ENCODE measurements at places on chromosomes 1 and 21.

- no peak for DNase-seq
Measured at GRCh38 chr1:182304218-182304617, 87.4 kb downstream of the GLUL start.

GRCh38 chr1:203901581-203901980, 40.2 kb downstream of the SNRPE start:
- no peak for DNase-seq

- DNase-seq: no peak
Measured at GRCh38 chr1:229272164-229273158, 1.6 kb downstream of the RAB4A start.

- no peak for DNase-seq
Measured at GRCh38 chr1:115648717-115649691, 7.2 kb downstream of the VANGL1 start.

DNA sequence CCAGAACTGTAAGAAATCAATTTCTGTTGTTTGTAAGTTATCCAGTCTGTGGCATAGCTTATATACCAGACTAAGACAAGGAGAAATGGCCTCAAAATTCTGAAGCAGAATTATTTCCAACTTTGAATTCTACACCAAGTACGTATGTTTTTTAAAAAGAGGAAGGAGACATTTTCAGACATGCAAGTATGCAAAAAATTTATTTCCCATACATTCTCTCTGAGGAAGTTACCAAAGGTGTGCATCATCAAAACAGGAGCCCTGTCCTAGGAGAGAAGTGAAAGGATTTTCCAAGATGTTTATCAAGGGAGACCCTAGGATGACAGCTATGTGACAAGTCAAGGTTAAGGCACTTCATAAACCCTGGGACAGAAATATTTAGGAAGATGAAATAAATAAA, 49.3 kb upstream of the RABGAP1L start:
- DNase-seq: no peak

- DNase-seq: no peak
Measured at GRCh38 chr1:145695821-145696629, 11.1 kb downstream of the PDZK1 start.

DNA sequence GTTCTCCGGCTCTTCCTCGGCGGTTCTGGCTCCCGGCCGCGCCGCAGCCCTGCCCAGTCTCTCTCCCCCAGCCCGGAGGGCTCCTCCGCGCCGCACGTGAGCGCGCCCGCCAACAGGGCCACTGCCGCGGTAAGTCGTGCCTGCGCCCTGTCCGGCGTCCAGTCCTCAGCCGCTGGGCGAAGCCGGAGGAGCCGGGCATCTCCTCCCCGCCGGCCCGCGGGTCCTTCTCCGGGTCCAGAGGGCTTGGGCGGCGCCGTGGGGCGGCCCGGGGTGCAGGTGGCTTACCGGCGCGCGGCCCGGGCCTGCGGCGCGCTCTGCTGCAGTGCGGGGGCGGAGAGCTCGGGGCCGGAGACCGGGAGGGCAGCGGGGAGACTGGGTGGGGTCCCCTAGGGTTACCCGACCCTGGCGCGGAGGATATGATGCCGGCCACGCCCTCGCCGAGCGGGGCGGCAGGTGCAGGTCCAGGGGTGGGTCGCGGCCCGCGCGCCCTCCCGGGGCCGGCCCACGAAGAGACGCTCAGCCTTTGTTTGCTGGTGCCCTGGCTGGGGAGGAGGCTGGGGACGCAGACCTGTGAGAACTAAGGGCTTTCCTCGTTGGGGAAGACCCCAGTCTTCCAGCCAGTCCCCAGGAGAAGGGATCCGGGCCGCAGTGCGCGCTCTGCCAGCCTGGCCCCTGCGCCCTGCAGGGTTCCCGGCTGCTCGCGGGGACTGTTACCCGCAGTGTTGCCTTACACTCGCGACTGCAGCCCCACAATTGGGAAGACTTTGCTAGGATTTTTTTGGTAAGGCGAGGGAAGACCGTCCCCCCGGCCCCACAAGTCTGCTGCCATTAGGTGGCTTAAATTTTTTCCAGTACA, at the start of gene DOP1B:
DOP1B (plus strand) TSS at position 10 of the 856 bp plus-strand sequence. CDS start 7,910 bp downstream, outside the sequence.
- no peak for DNase-seq

GRCh38 chr1:42689912-42690311, 7.7 kb downstream of the YBX1 start:
- DNase-seq: no peak

DNA sequence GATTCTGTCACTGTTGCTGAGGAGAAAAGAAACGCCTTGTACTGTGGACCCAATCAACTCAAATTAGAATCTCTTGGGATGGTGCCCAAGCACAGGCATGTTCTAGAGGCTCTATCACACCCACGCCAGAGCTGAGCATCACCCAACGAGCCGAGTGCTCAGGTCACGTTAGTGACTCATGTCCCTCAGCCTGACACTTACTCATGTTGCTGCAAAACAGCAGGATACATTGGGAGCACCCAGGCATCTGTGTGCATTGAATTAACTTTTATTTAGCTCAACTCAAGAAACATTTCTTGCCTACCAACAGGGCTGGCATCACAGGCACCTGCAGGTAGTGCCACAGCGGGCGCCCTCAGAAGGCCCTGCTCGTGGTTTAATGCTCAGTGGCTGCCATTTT, 149.8 kb downstream of the ETS2 start:
- no peak for DNase-seq

- DNase-seq: no peak
Measured at GRCh38 chr1:197731449-197731848, 43.8 kb downstream of the DENND1B start.

DNA sequence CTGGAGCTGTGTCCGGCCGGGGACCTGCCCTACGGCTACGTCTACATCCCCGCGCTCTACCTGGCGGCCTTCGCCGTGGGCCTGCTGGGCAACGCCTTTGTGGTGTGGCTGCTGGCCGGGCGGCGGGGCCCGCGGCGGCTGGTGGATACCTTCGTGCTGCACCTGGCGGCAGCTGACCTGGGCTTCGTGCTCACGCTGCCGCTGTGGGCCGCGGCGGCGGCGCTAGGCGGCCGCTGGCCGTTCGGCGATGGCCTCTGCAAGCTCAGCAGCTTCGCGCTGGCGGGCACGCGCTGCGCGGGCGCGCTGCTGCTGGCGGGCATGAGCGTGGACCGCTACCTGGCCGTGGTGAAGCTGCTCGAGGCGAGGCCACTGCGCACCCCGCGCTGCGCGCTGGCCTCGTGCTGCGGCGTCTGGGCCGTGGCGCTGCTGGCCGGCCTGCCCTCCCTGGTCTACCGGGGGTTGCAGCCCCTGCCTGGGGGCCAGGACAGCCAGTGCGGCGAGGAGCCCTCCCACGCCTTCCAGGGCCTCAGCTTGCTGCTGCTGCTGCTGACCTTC, 412 bp downstream of the GPR25 start:
- no peak for DNase-seq

GRCh38 chr1:187763976-187764375, 935.2 kb downstream of the PLA2G4A start:
- no peak for DNase-seq

DNA sequence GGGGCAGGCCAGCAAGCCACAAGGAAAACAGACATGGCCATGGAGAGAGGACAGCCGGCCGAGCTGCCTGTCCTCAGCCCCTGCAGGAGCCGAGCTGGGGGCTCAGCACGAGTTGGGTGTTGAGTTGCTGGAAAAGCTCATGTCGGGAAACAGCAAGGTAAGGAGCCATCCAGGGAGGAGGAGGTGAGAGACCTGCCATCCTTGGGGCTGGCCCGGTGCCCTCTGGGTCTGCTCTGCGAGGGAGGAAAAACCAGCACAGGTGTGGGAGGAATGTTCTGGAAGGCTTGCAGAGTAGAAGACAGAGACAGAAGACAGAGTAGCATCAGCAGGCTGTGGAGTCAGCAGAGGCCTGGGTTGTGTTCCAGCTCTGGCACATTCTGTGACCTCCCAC, 548.8 kb downstream of the PTPRU start:
- DNase-seq: no peak

GRCh38 chr1:52554756-52555155, 1.9 kb upstream of the TUT4 start:
- no peak for DNase-seq

GRCh38 chr1:8259498-8260290, 58.2 kb upstream of the SLC45A1 start:
- peak; percentile 27 for DNase-seq

GRCh38 chr1:223547316-223548114, 118.0 kb downstream of the CAPN8 start:
- DNase-seq: no peak

GRCh38 chr1:156901590-156901900, 8.0 kb downstream of the PEAR1 start:
- DNase-seq: no peak

DNA sequence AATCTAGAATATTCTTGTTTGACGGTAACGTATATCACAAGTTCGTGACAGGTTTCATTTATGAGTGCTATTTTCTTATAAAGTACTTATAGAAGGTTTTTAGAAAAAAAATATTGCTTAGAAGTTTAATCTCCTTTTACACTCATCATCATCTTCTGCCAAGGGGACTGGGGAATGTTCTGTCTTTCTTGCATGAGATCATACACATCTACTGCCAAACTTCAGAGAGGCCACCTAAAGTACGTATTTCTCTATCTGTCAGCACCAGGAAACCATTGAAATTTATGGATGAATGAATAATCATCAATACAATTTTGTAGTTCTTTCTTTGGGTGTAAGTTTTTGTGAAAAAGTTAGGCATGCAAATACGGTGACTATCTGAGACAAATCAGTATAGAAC, 245.8 kb downstream of the SPATA17 start:
- DNase-seq: no peak

- no peak for DNase-seq
Measured at GRCh38 chr1:16484931-16485330, 29.2 kb downstream of the RNU1-1 start.

- DNase-seq: no peak
Measured at GRCh38 chr1:54371038-54371941, 34.9 kb downstream of the SSBP3 start.

DNA sequence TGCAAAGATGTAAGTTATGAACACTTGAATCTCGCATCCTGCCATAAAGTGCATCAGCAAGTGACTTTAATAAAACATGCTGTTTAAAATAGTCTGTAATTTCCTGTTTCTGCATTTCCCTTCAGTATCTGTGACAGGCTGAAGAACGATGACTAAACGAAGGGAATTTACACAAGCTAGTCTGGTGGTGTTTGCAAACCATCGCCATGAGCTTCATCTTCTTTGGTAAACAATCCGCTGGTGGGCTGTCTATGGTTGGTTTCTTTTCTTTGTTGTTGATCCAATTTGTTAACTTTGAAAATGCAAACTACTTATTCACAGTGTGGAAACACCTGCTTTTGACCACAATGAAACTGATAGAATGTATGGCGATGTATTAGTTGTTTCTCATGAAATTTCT, 13.9 kb downstream of the SERTAD4 start:
- no peak for DNase-seq

DNA sequence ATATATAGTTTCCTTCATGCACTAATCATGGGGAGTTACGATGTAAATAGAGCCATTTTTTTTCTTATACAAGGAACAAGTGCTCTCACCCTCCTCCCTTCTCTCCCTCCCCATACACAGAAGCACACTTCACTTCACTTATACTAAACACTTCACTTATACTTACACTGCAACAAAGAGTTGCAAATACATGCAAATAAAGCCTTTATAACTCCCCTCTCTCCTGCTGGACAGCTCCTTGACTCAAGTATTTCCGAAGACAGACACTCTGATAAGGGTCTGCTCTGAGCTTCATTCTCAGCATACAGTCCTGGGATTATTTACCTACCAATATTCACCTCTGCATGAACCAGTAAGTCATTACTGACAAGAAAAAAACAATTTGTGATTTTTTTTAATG, 35.6 kb upstream of the ERG start:
- no peak for DNase-seq

GRCh38 chr1:21861602-21862429, 49.8 kb downstream of the LDLRAD2 start:
- DNase-seq: no peak

DNA sequence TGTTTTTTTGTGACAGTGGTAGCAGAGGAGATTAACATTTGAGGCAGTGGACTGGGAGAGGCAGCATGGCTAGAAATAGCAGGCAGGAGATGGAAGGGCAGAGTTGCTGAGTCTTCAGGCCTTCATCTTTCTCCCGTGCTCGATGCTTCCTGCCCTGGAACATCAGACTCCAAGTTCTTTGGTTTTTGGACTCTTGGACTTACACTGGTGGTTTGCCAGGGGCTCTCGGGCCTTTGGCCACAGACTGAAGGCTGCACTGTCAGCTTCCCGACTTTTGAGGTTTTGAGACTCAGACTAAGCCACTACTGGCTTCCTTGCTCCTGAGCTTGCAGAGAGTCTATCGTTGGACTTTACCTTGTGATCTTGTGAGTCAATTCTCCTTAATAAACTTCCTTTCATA, 24.2 kb upstream of the LEFTY2 start:
- no peak for DNase-seq

- DNase-seq: no peak
Measured at GRCh38 chr1:22780696-22781095, 70.1 kb downstream of the EPHB2 start.

DNA sequence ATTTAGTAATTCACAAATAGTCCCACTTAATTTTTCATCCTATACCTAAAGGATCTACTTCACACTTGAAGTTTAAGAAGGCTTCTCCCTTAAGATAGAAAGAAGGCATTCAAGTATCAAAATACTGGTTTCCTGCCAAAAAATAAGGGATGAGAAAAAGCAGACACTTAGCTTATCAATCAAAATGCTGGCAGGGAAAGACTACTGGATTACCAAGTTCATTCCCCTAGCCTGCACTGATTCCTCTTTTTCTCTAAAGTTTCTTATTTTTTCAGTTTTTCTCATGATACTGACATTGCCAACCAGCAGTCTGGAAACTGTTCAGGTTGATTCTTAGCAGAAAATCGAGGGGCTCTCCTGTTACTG, 204.6 kb downstream of the GABPA start:
- DNase-seq: no peak

GRCh38 chr1:93997756-93998155, 88.5 kb upstream of the GCLM start:
- DNase-seq: no peak

DNA sequence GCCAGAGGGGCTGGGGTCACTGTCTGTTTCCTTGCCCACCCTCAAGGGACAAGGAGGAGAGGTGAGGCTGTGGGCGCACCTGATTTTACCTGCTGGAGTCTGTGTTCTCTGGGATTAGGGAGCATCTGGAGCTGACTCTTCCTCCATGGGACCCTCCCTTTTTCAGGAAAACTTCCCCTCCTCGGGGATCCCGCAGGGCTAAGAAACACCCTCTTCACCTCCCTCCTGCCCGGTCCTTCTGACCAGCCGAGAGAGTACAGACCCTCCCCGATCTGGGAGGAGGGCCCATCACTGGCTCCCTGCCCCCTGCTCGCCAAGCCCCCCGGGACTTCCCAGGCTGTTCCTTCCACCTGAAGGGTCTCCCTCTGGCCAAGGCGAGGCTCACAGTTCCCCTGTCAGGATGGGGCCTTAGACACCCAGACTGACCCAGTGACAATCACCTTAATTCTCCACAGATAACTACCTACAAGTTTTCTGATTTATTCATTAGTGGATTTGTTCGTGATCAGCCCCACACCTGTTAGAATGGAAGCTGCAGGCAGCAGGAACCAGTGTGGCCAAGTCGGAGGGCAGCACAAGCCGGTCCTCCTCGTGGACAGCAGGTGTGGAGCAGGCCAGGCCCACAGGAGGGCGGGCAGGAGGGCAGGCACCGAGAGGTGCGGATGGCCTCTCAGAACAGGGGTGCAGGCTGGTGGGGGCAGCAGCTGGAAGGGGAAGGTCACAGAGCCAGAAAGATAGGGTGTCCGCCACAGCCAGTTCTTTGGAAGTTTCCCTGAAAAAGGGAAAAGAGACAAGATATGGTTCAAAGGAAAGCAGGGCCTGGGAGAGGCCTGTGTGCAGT, 15.9 kb upstream of the SAMD11 start:
- no peak for DNase-seq

GRCh38 chr1:246784621-246785493, 60.6 kb downstream of the SCCPDH start:
- peak; percentile 42 for DNase-seq
